ENCODE measurements at places on chromosomes 5 and 9. TPM values are rescaled to one million over a fixed set of nuclear protein-coding genes. Genes with fewer than 3 reads are reported as not detected.

Gene CDC20B
- polyA plus RNA-seq = not detected

Gene LRRC19
- polyA plus RNA-seq = not detected

Gene MED7
- 7.1 TPM for polyA plus RNA-seq

Gene IL4
- polyA plus RNA-seq = not detected

Gene C5orf58
- polyA plus RNA-seq = 0.21 TPM
